ENCODE measurements at places on chromosomes 3 and 15.

DNA sequence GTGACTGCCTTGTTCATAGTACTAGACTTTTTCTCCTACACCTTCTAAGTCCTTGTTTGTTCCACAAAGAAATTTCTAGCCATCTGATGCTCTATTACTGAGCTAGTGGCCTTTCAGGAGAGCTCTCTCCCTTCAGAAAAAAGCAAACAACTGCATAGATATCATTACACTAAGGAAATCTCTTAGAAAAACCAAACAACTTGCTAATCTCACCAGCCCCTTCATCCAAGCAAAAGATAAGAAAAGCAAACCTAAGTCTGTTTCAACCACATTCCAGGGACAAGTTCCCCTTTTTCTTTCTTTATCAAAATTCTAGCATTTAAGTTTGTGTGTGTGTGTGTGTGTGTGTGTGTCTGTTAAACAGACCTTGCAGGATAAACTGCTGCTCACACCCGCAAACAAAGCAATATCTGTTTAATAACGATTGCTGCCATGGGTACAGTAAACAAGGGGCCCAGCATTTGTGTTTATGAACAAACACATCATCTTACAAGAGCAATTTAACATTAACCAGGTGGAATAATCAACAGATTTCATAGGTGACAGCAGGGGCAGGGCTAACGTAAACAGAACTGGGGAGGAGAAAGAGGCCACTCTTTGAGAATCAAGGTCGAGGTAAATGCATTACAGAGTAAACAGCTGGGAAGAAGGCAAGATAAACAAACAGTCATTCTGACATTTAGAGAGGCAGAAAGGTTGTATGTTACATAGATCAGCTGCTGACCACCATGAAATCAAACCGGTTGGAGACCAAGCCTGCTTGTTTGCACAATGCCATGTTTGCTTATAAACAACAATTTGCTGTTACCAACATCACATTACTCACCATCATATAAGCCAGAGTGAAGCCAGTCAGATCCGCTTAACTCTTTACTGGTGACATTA is 375.1 kb downstream of the FOXP1 start:
- DNase-seq: no peak

- DNase-seq: no peak
Measured at GRCh38 chr3:32194653-32195052, 43.8 kb upstream of the CMTM8 start.

GRCh38 chr15:41258750-41259471 is 27.8 kb downstream of the CHP1 start:
- DNase-seq: no peak

DNA sequence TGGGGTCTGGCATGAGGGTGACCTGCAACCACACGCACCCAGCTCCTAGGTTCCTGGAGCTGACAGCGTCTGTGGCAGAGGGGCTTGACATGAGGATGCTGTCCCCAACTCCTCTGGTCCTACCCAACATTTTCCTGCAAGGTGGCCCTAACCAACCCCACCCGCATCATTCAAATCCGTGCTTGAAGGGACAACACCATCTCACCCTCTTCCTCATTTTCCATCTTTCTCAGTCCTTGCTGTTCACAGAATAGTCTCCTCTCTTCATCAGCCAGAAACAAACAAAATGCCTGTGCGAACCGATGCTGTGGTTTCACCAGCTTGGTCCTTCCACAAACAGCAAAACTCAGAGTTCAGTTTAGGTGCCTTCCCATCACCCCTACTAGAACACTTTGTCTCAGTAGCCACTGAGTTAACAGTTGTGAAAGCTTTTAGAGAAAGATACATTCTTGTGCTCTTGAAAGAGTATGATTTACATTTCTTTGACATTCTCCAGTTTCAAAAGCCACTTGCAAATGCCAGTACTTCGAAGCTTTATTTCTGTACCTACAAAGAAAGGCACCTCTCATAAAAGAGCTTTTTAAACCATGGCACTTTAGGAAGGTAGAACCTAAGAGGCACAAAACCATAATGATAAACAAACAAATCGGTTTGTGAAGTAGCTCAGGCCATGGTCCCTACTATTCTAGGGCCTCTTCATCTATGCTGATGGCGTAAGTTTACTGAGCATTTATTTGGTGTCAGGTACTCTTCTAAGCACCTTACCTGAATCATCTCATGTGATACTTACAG is 360.1 kb downstream of the SHQ1 start:
- no peak for DNase-seq

- no peak for DNase-seq
Measured at GRCh38 chr15:97962263-97962662, 1.8 kb downstream of the ARRDC4 start.

DNA sequence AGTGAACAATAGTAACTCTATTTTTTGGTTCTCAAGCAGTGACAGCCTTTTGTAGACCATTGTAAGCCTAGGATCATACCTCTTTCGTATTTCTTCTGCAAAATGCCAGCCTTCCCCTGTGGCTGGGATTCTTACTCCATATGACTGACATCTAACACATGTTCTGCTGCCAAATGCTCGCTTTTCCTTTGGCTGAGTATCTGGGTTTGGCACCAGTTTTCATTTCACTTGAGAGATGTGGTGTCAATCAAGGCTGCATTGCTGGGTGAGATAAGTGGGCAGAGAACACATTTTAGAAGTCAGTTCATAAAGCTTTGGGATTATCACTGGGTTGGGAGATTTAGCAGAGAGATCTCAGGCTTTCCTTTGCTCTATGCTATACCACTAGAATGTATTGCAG is 514.7 kb upstream of the SGO1 start:
- DNase-seq: no peak
